ENCODE measurements at places on chromosomes 6 and 20. TPM values are rescaled to one million over a fixed set of nuclear protein-coding genes. Genes with fewer than 3 reads are reported as not detected.

DNA sequence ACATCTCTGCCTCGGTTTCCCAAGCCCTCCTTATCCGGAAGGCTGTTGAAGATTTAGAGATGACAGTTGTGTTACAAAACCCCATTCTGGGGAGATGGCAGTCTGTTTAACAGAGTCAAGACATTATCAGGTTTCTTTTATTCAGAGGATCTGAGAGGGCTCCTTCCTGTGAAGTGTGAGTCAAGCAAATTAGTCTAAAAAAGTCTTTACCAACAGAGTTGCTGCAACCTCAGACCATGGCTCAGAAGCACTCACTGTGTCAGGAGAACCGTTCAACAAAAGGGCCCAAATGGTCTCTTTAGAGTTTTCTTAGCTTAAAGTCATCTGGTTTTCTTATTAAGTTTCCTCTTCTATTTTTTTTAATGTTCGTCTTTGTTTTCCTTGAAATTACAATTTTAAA lies 717.8 kb downstream of the EPM2A start:
- no peak overlapping the region for H3K27ac ChIP-seq
- no peaks in the 10 kb centered on the region for H3K36me3 ChIP-seq
- peaks cover 25% of the 10 kb centered on the region for H3K4me1 ChIP-seq

GRCh38 chr6:163974322-163974721 lies 559.8 kb downstream of the QKI start:
- no peak overlapping the region for H3K27ac ChIP-seq
- no peaks in the 10 kb centered on the region for H3K4me1 ChIP-seq
- DNase-seq = no peak
- no peak overlapping the region for H3K4me3 ChIP-seq
- no peaks in the 10 kb centered on the region for H3K36me3 ChIP-seq
- no peaks in the 10 kb centered on the region for H3K27me3 ChIP-seq

Gene KIF25
- total RNA-seq = not detected

- no peak overlapping the region for H3K27ac ChIP-seq
Observed at GRCh38 chr6:6058054-6058444, 51.3 kb upstream of the NRN1 start.

GRCh38 chr20:32490942-32491763 lies 94.0 kb downstream of the NOL4L start:
- peaks cover 3% of the 10 kb centered on the region for H3K4me1 ChIP-seq
- H3K27me3 ChIP-seq = no peaks in the 10 kb centered on the region

- H3K4me3 ChIP-seq = peak overlapping the region; percentile 44
- DNase-seq = no peak
- H3K27ac ChIP-seq = peak overlapping the region; percentile 69
- H3K4me1 ChIP-seq = peaks cover 48% of the 10 kb centered on the region
- H3K36me3 ChIP-seq = peaks cover 6% of the 10 kb centered on the region
Observed at GRCh38 chr6:90187437-90188121, 109.1 kb downstream of the BACH2 start.
